T-cell (primary cell): ENCODE measurements at places on chromosomes 1 and 21. TPM values are rescaled to one million over a fixed set of nuclear protein-coding genes. Genes with fewer than 3 reads are reported as not detected.

Gene OXCT2
- total RNA-seq, result 0.28 TPM

Gene PER3
- 4.4 TPM for total RNA-seq

- no peaks in the 10 kb centered on the region for H3K4me1 ChIP-seq
- peaks cover 8% of the 10 kb centered on the region for H3K27me3 ChIP-seq
- H3K36me3 ChIP-seq, result no peaks in the 10 kb centered on the region
- no peak for DNase-seq
These were observed 164.8 kb downstream of the TPR start for GRCh38 chr1:186210258-186210657.

DNA sequence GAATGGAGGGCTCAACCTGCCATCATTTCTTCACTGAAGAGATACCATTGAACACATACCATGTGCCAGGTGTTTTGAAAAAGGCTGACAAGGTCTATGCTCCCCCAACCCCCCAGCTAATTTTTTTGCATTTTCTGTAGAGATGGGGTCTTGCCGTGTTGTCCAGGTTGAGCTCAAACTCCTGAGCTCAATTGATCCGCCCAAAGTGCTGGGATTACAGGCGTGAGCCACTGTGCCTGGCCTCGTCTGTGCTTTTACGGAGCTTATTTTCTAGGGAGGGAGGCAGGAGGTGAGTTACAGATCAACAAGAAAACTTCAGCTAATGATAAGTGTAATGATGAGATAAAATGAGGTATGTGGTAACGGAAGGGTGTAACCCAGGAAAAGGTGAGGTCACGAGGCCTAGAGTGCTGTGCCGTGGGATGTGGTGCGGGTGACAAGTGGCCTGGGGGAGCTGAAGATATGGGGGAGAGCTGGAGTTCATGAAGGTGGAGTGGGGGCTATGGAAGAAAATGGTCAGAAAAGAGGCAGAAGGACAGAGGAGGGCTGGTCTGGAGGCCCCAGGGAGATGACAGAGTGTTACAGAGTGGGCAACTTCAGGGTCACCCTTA lies 28.2 kb downstream of the FAAH start:
- DNase-seq, result no peak
- H3K4me1 ChIP-seq, result no peaks in the 10 kb centered on the region
- H3K27ac ChIP-seq, result peak overlapping the region; percentile 61
- H3K4me3 ChIP-seq, result no peak overlapping the region

Gene CR1L
- 0.37 TPM for total RNA-seq

Gene S100A16
- 1.0 TPM for total RNA-seq

DNA sequence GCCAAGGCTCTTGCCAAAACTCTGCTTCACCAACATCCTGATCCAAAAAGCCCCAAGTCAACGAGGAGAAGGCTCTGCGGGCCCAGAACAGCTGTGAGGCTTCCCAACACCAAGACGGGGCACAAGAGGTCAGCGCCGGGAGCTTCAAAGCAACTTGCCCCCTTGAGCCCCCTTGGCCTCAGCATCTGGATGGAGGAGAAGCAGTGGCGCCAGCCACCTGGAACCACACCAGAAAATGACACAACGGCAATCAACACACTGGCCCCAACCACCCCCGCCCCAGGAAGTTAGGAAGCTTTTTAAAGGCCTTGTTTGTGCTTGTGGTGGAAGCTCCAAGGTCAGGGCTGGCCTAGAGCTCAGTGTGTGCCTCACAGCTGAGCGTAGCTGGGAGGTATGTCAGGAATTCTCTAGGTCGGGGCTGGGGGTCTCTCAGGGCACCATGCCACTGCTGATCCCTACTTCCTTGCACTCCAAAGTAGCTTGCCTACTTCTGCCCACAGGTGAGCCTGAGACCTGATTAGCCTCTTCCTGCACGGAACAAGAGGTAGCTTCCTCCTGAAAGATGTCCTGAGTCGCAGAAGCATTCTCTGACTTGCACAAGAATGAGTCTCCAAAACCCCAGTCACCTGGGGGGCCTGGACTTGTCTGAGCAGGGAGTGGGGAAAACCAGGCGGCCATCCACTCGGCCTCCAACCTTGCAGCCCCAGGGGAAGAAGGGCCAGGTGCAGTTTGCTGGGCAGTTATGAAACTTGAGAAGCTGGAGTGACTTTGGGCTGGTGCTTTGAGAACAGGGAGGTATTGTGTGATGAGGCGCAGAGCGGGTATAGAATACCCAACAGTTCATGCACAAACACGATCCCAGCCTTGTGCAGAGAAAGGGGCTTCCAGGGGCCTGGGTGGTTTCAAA lies 9.7 kb upstream of the SRP9 start:
- no peak for DNase-seq
- H3K4me3 ChIP-seq, result no peak overlapping the region
- H3K36me3 ChIP-seq, result no peaks in the 10 kb centered on the region

GRCh38 chr1:6373961-6374720 lies 19.4 kb downstream of the ACOT7 start:
- no peak overlapping the region for H3K4me3 ChIP-seq
- no peak overlapping the region for H3K27ac ChIP-seq
- H3K4me1 ChIP-seq, result no peaks in the 10 kb centered on the region
- no peaks in the 10 kb centered on the region for H3K27me3 ChIP-seq

DNA sequence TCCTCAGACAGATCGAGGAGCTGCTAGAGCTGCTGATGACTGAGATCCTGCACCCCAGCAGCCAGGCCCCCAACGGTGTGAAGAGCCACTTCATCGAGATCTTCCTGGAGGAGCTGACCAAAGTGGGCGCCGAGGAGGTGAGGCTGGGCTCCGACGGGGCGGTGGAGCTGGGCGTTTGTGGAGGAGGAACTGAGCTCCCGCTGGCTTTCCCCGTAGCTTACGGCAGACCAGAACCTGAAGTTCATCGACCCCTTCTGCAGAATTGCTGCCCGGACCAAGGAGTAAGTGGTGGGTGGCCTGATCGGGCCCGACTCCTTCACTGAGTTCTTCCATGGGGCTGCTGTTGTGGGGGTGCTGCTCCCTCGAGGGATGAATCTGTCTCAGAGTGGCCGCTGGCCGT lies 8.0 kb downstream of the RRP1 start:
- no peaks in the 10 kb centered on the region for H3K4me1 ChIP-seq
- H3K4me3 ChIP-seq, result no peak overlapping the region
- H3K27me3 ChIP-seq, result no peaks in the 10 kb centered on the region
- H3K27ac ChIP-seq, result no peak overlapping the region

GRCh38 chr1:94919241-94920030 lies 7.5 kb downstream of the CNN3 start:
- H3K4me1 ChIP-seq, result no peaks in the 10 kb centered on the region
- no peaks in the 10 kb centered on the region for H3K36me3 ChIP-seq
- H3K27ac ChIP-seq, result no peak overlapping the region
- H3K27me3 ChIP-seq, result peaks cover 4% of the 10 kb centered on the region
- H3K4me3 ChIP-seq, result no peak overlapping the region

DNA sequence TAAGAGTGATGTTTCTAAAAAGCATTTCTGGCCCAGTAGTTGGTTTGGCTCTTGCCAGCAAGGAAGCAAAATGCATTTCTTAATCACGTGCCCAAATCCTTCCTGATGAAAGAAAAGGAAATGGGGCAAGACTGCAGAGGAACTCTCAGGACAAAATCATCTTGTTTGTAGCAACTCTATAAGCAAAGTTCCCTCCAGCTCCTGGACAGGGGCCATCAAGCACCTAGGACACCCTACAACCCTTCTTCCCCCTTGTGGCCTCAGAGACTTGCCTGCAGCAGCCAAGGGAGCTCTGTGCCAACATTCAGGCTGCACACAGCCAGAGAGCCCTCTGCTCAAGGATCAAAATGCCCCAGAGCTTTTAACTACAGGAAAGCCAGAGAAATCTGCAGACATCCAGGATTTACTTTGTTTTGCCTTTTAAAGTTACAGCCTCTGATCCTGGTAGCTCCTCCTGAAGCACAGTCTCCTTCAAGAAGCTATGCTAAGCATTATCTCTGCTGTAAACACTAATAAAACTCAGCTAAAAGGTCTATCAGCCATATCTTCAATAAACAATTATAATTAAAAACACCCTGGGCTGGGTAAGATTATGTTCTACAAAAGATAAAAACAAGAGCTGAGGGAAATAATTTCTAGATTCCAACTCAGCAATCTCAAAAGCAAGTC lies 105.0 kb downstream of the KIAA0319L start:
- H3K4me1 ChIP-seq, result peaks cover 19% of the 10 kb centered on the region
- H3K27ac ChIP-seq, result peak overlapping the region; percentile 39
- no peaks in the 10 kb centered on the region for H3K27me3 ChIP-seq
- no peak overlapping the region for H3K4me3 ChIP-seq
- DNase-seq, result no peak

DNA sequence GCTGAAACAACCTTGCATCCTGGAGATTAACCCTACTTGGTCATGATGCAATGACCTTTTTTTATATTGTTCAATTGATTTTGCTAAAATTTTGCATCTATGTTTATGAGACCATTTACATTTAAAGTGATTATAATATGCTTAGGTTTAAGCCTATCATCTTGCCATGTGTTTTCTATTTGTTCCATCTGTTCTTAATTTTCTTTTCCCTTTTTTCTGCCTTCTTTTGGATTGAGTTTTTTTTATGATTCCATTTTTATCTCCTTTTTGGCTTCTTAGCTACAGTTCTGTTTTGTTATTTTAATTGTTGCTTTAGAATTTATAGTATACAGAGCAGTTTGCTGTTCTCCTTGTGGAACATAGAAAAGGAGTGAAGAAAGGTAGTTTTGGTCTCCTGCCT lies 385.1 kb upstream of the USP24 start:
- no peaks in the 10 kb centered on the region for H3K36me3 ChIP-seq
- H3K27ac ChIP-seq, result no peak overlapping the region
- no peak overlapping the region for H3K4me3 ChIP-seq
- no peak for DNase-seq
- no peaks in the 10 kb centered on the region for H3K4me1 ChIP-seq
- no peaks in the 10 kb centered on the region for H3K27me3 ChIP-seq

DNA sequence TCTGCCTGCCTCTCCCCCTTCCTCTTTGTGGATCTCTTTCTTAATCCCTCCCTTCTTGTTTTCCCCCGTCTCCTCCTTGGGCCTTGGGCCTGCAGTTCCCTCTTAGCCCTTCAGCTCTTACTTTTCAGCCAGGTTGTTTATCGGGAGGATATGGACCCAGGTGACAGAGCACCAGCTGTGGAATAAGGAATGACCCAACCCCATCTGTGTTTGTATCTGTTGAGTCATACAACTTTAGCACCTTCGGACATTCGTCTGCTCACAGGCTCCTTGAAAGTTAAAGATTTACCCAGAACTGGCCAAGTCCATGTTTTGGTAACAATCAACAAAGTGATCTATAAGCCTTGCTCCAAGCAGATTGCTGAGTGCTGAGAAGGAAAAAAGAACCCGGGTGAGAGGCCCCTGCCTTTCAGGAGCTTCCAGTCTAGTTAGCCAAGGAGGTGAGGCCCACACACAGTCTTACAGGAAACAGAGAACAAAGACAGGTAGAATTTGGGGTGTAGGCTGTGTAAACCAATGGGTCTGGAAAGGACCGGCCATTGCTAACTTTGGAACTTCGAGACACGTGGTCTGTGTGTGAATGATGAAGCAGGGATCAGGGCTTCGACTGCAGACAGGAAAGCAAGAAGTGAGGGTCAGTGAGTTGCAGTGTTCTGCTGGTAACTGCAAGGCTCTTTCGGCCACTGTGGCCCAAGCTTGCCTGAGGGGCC lies 66.7 kb upstream of the F3 start:
- H3K36me3 ChIP-seq, result no peaks in the 10 kb centered on the region
- no peak overlapping the region for H3K27ac ChIP-seq
- no peak for DNase-seq
- H3K4me1 ChIP-seq, result no peaks in the 10 kb centered on the region
- peaks cover 10% of the 10 kb centered on the region for H3K27me3 ChIP-seq

DNA sequence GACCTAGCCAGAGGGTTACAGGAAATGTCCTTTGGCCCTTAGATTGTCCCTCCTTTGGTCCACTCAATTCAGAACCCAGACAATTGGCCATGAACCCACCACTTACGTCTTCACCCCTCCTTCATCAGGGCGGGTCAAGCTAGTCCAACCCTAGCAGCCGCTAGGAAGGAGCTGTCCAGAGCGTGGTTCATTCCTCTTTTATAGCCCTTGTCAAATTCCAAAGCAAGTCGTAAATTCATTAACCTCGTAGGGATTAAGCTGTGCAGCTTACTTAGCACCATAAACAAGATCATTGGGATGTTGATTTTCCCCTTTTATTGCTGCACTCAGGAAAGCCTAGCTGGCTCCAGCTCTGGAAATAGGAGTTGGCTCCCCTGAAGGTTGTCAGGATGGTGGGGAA lies 90.1 kb downstream of the TMEM53 start:
- H3K4me1 ChIP-seq, result no peaks in the 10 kb centered on the region
- no peak for DNase-seq
- H3K27me3 ChIP-seq, result no peaks in the 10 kb centered on the region
- H3K36me3 ChIP-seq, result no peaks in the 10 kb centered on the region
- H3K27ac ChIP-seq, result no peak overlapping the region
- H3K4me3 ChIP-seq, result no peak overlapping the region

- no peak overlapping the region for H3K27ac ChIP-seq
- no peaks in the 10 kb centered on the region for H3K27me3 ChIP-seq
- DNase-seq, result no peak
- no peak overlapping the region for H3K4me3 ChIP-seq
- no peaks in the 10 kb centered on the region for H3K4me1 ChIP-seq
These were observed 81.8 kb upstream of the KLHDC7A start for GRCh38 chr1:18398791-18399530.

- no peak overlapping the region for H3K27ac ChIP-seq
- DNase-seq, result no peak
- H3K27me3 ChIP-seq, result no peaks in the 10 kb centered on the region
- peaks cover 7% of the 10 kb centered on the region for H3K4me1 ChIP-seq
- no peaks in the 10 kb centered on the region for H3K36me3 ChIP-seq
- no peak overlapping the region for H3K4me3 ChIP-seq
These were observed 2.7 kb upstream of the ADSS2 start for GRCh38 chr1:244454412-244454811.

GRCh38 chr1:230109895-230110667 lies 43.0 kb downstream of the GALNT2 start:
- H3K27me3 ChIP-seq, result no peaks in the 10 kb centered on the region
- H3K36me3 ChIP-seq, result peaks cover 4% of the 10 kb centered on the region
- peak; percentile 23 for DNase-seq
- peaks cover 21% of the 10 kb centered on the region for H3K4me1 ChIP-seq
- H3K27ac ChIP-seq, result no peak overlapping the region
- H3K4me3 ChIP-seq, result no peak overlapping the region

DNA sequence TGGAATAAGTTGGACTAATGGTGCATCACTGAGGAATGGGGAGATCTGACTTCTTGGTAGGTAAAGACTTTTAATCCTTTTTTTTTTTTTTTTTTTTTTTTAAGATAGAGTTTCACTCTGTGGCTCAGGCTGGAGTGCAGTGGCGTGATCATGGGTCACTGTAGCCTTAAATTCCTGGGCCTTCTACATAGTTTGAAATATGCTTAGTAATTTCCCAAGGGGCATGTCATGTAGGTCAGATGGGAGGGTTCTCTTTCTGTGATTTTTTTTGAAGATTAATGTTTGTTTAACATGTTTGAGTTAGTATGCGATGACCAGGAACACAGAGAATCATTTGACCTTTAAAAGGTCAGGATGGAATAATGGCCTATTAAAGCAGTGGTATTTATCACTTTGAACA lies 129.1 kb downstream of the S1PR1 start:
- no peaks in the 10 kb centered on the region for H3K36me3 ChIP-seq
- no peak overlapping the region for H3K27ac ChIP-seq
- no peaks in the 10 kb centered on the region for H3K4me1 ChIP-seq
- no peak for DNase-seq
